ENCODE measurements at places on chromosomes 7 and 10.

GRCh38 chr10:32379318-32379949 is 32.5 kb upstream of the EPC1 start:
- DNase-seq: no peak

DNA sequence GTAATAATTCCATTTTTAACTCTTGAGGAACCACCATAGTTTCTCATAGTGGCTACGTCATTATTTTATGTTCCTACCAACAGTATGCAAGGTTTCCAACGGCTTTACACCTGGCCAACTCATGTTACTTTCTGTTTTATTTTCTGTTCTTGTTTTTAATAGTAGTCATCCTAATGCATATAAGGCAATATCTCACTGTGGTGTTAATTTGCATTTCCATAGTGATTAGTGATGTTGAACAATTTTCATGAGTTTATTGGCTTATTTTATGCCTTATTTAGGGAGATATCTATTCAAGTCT is 465.5 kb upstream of the KLF6 start:
- no peak for DNase-seq

DNA sequence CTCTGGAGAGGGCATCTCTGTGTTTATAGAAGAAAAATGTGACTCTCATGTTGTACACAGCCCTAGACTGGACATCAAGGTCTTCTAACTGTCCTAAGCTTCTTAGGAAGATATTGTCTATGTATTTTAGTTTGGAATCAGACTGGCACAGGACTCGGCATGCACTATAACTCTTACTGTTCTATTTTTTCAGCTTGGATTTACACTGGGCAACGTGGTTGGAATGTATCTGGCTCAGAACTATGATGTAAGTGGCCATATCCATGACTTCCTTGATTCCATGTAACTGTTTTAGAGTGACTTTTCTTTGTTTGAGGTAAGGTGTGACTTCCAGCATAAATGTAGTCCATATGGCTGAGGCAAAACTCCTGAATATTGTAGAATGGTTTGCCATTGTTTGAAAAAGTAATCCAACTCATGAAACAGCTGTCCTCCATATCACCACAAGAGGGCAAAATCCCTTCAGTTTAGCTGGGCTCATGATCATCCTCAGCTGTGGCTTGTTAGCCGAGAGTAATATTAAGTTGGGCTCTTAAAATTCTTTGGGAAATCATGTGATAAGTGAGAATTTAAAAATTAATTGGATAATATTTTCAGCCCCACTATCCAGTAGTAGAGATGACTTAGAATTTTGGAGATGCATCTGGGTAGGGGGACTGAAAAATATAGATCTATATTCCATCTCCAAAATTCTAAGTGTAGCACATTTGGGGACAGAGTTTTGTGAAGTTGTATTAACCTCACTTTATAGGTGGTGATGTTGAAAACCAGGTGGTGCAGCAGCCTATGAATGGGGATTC is 10.4 kb downstream of the STMP1 start:
- no peak for DNase-seq

DNA sequence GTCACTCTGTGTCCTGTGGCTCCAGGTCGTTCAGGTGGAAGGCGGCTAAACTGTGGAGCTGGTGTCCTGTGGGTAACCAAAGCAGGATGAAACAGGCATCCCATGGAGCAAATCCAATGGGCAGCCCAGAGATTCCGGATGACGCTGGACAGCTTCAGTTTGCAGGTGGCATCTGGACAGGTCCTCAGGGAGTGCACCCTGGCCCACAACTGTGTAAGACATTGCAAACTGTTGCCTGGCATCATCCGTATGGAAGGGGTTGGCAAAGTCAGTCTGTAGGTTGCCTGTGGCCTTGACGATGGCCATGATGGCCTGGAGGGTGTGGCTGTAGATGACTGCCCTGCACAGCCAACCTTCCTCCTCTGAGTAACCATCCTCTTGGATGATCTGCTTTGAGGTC is 35.5 kb downstream of the RPS24 start:
- DNase-seq: no peak

- no peak for DNase-seq
Measured at GRCh38 chr7:74017125-74017524, 10.8 kb upstream of the ELN start.
